ENCODE measurements at places on chromosomes 7 and 10.

DNA sequence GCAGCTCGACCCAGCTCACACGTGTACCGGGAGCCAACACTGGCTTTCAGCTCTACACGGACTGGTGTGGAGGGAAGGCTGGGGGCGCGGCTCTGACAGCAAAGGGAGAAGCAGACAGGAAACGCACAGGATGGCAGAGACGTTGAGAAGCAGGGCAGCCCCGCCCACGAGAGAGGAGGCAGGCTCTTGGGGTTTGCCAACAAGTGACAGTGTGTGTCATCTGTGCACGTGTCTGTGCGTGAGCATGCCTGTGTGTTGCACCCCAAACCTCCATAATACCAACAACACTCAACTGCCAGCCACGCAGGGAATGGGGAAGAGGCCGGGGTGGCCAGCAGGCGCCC lies 64.4 kb upstream of the PDGFA start:
- DNase-seq, result peak; percentile 88

GRCh38 chr10:36943544-36943943 lies 181.9 kb upstream of the ANKRD30A start:
- DNase-seq, result no peak

GRCh38 chr7:78523930-78524329 lies 725.4 kb downstream of the PHTF2 start:
- DNase-seq, result no peak

DNA sequence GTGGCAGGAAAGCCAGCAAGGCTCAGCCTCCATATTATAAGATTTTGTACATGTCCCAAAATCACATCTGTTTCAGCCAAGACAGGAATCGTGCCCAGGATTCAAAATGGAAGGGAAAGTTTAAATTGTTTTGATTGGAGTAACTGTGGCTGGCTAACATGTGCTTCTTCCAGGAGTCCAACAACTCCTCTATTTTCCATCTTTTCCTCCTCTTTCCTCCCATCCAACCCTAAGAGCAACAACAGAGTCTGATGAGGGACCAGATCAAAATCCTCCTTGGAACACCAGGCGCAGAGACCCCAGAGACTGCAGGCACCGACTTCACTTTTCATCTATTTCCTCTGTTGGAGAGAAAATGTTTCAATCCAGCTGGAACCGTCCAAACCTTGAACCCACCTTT lies 36.0 kb upstream of the SVIL start:
- no peak for DNase-seq

DNA sequence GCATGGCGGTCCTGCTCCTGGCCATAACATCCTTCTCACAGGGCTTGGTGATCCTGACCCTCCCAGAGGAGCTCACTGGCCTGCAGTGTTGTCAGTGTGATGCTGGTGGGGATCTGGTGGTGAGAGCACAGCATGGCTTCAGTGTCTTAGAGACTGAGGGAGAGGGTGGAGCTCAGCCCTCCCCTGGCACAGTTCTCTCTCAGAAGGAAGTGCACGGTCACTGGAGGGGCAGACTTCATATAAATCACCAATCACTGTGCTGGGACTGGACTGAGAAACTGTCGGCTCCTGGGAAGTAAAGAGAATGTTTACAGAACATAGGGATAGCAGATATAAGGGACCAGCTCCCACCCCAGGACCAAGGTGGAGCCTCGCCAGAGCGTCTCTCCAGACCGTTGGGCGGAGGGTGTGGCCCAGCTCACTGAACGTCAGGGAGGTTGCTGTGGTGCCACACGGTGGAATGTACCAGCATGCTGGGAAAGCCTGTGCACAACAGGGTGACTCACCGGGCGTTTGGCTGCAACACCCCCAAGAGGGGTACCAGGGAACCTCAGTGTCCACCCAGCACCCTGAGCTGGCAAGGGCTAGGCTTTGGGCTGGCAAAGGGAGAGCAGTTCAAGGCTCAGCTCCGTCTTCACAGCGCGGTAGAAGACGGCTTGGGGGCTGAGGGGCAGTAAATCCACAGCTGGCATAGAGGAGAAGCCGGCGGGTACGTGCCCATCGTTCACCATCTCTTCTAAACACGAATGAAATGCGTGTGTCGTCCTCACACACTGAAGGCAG lies 8.8 kb upstream of the GET4 start:
- DNase-seq, result no peak

DNA sequence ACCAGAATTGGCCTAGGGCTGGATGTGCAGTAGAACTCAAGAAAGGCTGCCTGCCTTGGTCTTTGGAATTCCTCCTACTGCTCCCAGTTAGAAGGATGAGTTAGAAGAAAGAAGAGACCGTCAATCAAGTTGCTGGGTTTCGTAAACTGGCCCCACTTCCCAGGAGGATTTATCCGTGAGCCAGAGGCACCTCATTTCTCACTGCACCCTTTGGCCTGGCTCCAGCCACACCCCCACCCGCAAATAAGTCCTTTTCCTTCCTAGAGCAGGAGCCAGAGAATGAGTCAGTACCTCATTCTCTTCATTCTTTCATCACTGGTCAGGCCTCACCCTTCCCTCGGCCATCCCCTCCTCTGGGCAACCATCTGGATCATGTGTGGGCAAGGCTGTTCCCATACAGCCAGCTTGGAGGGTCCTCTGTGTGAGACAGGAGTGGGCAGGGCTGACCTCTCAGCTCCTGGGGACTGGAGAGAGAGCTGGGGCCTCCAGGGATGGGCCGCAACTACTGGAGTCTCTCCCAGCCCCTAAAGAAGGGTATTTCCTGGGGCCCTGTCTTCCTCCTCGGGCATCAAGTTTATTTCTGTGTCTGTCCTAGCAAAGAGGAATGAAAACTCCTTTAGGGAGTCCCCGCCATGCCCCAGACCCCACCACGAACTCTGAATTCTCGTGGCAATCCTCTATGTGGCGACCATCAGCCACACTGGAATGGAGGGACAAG lies 87.2 kb upstream of the DUSP5 start:
- no peak for DNase-seq

DNA sequence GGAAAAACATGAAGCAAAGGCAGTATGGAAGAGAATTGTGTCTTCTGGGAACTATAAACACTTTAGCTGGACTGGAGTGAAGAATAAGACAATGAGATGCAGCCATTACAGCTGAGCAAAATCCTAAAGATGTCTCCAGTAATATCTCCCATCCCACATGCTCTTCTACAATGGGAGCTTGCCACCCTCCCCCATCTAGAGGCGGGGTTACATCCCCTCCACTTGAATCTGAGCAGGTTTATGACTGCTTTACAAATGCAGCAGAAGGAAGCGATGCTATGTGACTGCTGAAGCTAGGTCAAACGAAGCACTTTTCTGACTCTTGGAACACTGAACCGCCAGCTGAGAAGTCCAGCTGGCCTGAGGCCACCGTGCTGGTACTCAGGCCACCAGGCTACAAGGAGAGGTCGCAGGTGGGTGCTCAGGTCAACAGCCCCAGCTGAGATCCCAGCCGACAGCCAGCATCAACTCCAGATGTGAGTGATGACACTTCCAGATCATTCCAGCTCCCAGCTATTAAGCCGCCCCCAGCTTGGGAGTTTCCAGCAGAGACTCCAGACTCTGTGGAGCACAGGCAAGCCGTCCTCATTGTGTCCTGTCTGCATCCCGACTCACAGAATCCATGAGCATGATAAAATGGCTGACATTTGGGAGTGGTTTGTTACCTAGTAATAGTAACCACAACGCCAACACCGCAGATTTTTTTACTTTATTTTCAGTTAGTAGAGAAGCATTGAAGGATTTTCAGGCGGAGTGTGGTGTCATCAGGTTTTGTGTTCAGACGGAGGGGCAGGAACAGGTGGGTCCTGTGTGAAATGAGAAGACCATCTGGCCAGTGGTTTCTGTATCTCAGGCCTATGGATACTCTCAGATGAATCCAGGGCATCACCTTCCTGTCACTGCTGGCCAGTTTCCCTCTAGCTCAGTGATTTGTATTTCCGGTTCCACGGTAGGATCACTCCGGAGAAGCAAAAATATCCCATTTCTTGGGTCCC lies 89.3 kb downstream of the NPY start:
- DNase-seq, result no peak

DNA sequence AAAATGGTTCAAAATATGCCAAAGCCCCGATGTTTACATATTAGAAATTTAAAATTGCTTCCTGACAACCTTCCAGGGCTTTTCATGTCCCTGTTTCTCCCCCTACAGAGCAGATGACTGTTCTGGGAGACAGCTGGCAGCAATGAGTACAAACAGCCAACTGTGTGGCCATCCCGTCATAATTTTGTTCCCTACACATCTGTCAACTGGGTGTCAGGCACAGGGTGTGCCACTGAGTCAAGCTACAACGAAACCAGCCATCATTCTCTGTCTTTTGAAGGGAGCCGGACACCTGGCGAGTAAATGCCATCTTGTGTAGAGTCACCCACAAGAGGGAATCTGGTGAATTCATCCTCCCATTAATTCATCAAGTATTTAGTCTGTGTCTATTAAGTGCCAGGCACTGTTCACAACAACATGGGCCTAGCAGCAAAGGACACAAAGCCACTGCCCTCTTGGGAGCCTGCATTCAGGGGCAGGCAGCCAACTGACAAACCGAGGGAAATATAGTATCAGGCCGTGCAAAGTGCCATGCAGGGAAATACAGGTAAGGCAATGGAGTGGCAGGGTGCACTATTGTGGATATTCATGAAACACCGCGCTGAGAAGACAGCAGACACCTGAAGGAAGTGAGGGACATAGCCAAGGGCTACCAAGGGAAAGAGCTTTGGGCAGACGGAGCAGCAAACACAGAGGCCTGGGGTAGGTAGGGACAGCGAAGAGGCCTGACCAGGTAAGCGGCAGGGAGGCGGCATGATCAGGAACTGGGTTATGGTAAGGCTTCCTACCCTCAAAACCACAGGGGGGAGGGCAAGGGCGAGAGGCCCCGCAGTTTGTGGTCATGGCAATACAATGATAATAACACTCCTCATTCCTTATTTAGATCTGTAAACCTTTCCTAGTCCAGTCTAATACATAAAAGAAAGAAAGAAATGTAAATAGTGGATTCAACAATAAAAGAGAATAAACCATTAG lies 213.6 kb downstream of the FAM107B start:
- no peak for DNase-seq

- DNase-seq, result no peak
These were observed 32.3 kb upstream of the BHLHA15 start for GRCh38 chr7:98178762-98179490.

- DNase-seq, result no peak
These were observed 361.8 kb downstream of the MAGI2 start for GRCh38 chr7:79091661-79092060.

DNA sequence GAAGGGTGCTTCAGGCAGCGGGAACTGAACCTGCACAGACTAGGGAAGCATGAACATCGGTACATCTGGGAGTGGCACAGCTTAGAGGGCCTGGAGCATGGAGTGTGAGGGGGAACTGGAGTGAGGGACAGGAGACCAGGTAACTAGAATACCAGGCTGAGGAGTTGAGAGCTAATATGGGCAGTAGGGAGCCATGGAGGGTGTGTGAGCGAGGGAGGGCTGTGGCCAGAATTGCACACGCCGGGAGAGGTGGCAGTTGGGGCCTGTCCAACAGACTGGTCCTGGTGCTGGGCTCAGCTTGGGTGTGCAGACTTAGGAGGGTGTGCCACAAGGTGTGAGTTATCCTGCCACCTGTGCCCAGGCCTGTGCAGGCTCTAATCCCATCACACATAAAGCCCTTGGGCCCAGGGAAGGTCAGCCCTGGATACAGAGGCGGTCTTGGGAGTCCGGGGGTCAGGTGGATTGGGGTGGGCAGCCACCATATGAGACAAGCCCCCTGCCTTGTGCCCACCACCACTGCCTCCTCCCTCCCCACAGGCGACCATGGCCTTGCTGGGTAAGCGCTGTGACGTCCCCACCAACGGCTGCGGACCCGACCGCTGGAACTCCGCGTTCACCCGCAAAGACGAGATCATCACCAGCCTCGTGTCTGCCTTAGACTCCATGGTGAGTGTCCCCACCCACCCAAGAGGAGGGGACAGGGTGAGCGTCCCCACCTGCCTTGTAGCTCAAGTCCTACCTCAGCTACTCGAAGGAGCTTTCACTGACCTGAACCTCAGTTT lies 54.0 kb downstream of the GTF2IRD1 start:
- no peak for DNase-seq

- DNase-seq, result no peak
These were observed 21.6 kb upstream of the COL13A1 start for GRCh38 chr10:69780077-69780476.

DNA sequence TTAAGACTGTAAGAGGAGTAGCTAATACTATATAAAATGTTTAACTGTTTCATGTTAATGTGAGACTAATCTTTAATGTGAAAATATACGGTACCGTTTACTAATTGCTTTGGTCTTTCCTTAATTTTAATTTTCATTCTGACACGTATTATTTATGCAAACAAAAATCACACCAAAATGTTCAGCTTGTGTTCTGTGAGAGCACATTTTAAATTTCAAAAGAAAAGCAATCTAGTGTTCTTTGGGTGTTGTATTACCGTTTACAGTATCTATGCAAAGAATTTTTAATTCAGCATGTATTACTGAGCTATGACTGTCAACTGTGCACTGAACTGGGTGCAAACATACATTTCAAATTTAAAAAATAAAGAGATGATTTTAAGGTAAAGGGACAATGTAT lies 2.2 kb downstream of the WNT16 start:
- no peak for DNase-seq

GRCh38 chr10:31668326-31668725 lies 260.3 kb downstream of the ARHGAP12 start:
- no peak for DNase-seq

DNA sequence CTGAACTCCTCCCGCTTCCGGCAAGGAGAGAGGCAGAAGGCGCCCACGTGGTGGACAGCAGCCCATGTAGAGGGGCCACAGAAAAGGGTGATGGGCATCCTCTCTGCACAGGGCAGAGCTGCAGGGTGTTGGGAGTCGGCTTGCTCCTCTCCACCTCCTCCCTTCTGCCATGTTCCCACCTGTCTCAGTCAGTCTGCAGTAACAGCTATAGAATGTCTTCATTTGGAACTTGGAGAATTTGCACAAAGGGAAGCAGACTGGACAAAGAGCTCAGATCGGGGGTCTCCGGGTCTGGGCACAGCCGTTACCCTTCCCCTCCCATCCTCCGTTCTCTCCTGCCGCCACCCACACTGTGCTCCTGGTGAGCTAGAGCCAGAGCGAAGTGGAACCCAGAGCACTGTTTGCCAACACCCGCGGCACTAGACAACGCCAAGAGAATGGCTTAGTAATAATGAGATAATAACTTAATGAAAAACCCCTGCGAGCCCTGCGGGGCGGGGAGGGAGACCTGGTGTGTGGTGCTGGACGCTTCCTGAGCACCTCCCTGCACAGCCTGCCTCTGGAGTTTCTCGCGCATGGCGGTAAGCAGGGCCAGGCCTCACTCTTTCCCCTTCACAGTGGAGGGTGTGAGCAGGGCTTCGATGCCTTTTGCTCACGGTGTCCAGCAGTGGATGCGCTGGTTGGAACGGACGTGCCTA lies 254.7 kb downstream of the PAXIP1 start:
- no peak for DNase-seq
